ENCODE measurements at places on chromosomes 1 and 21. TPM values are rescaled to one million over a fixed set of nuclear protein-coding genes. Genes with fewer than 3 reads are reported as not detected.

The KIAA0319L gene
- 60.3 TPM for polyA plus RNA-seq

The SLC1A7 gene
- 0.40 TPM for polyA plus RNA-seq

The RPTN gene
- not detected for polyA plus RNA-seq

The LSM10 gene
- 28.3 TPM for polyA plus RNA-seq

The GPR25 gene
- polyA plus RNA-seq: 0.16 TPM

The LINGO4 gene
- 0.81 TPM for polyA plus RNA-seq

The FALEC gene
- polyA plus RNA-seq: 0.31 TPM

The GBP3 gene
- polyA plus RNA-seq: 109 TPM

The ELAVL4 gene
- 25.1 TPM for polyA plus RNA-seq

The ERG gene
- 6.2 TPM for polyA plus RNA-seq

The KIAA1614 gene
- 2.1 TPM for polyA plus RNA-seq

The NTRK1 gene
- 0.15 TPM for polyA plus RNA-seq

The C1QC gene
- polyA plus RNA-seq: 79.1 TPM

The TGFB2 gene
- 4.9 TPM for polyA plus RNA-seq

The P3H1 gene
- polyA plus RNA-seq: 23.2 TPM

The SYCP1 gene
- not detected for polyA plus RNA-seq

The OPTC gene
- not detected for polyA plus RNA-seq

The RASSF5 gene
- polyA plus RNA-seq: 5.7 TPM

The FAM163A gene
- 5.5 TPM for polyA plus RNA-seq

The SPATA1 gene
- 4.5 TPM for polyA plus RNA-seq

The LEFTY2 gene
- polyA plus RNA-seq: 0.25 TPM

The WARS2 gene
- polyA plus RNA-seq: 22.1 TPM

The UBIAD1 gene
- polyA plus RNA-seq: 13.6 TPM

The AMPD1 gene
- 0.13 TPM for polyA plus RNA-seq

The PKLR gene
- polyA plus RNA-seq: 55.6 TPM

The CEP170 gene
- 25.0 TPM for polyA plus RNA-seq

The TAGLN2 gene
- 271 TPM for polyA plus RNA-seq

The RGS16 gene
- polyA plus RNA-seq: 2.3 TPM

The TGFBR3 gene
- polyA plus RNA-seq: 13.7 TPM

The MAGI3 gene
- polyA plus RNA-seq: 27.0 TPM

The LYPD8 gene
- 2.1 TPM for polyA plus RNA-seq

The SLC22A15 gene
- 2.8 TPM for polyA plus RNA-seq

The ANGPTL1 gene
- 11.0 TPM for polyA plus RNA-seq

The RSPH1 gene
- 6.0 TPM for polyA plus RNA-seq

The UBR4 gene
- polyA plus RNA-seq: 98.1 TPM

The S100A7 gene
- not detected for polyA plus RNA-seq

The KCNA3 gene
- 0.37 TPM for polyA plus RNA-seq

The CFHR3 gene
- 0.04 TPM for polyA plus RNA-seq

The FAM3B gene
- polyA plus RNA-seq: 7.4 TPM

Data from large intestine (tissue), 12 donors.